OCI-M1 (cell line): ENCODE measurements at places on chromosomes 7 and 10.

DNA sequence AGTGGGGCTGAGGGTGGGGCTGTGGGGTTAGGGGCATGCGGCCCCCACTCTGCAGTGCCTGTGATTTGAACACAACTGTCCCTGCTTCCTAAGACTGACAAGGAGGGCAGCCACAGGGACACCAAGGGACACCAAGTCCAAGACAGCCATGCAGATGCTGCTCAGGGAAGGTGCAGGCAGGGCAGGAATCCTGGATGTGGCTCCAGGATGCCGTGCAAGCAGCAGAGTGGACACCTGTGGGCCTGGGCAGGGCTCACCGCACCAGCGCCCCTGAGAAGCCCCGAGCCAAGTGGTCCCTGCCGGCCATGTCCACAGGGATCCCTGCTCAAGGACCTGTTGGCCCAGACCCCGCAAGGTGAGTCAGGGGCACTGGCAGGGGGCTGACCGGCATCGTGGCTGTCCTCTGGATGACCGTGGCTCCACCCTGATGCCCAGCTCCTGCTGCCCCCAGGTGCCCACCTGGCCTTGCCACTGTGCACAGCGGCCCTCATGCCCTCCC lies 58.5 kb downstream of the STK32C start:
- DNase-seq = no peak

DNA sequence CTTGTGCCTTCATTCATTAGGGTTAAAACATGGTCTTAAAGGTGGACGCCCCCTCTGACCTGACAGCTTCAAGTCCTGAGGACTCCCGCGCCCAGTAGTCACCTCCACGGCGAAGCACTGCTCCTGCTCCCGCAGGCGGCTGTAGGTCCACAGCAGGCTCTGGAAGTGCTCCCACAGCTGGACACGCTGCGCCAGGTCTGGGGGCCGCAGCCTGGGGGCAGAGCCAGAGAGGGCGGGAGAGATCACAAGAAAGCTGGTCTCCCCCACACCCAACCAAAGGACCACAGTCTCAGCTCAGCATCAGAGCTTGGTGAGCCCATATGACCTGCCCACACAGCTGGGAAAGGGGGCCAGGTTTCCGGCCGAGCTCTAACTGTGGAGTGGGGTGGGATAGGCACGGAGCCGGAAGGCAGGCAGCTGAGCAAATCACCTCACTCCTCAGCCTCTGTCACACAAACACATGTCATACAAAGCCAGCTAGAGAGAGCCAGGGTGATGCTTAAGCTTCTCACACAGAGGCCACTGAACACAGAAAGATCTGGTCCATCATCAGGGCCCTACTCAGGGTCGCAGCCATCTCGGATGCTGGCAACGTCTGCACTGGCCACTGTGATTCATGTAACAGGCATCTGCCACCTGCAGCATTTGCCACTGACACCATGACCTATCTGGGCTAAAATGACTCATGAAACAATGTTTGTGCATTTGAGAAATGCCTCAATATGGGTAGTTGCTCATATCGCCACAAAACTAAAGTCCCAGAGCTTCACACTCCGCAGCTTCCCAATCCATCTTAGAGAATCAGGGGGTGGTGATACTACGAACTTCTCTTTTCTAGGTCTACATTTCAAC lies 12.6 kb downstream of the HPS1 start:
- no peak for DNase-seq

DNA sequence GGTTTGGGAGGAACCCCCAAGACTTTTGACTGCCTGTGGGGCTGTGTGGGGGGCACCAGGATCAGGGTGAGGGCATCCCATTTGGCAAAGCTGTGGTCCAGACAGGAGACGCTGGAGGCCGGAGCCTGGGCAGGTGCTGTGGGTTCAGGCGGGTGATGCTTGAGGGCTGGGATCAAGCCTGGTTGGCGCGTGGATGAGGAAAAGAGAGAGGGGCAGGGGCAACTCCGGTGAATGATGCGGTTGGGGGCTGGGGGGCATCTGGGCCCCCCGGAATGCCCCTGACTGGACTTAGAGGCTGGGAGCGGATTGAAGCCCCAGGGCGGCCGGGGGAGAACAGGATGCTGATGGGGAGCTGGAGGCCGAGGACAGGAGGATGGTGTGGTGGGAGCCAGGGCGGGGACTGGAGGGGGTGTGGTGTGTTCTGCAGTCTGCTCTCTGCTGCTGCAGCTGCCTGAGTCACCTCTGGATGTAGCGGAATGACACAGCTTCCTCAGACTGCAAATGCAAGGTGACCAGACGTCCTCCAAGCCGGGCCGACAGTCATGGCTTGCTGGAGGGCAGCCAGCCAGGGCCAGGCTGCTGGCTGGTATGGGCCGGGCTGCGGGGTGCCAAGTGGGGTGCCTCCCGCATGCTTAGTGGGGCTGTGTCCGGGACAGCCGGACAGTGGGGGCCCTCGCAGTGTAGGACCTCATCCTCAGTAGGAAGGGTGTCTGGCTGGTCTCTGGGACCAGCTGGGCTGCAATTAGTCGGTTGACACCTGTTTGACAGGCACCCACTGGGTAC lies 3.2 kb downstream of the MAFK start:
- DNase-seq = no peak

DNA sequence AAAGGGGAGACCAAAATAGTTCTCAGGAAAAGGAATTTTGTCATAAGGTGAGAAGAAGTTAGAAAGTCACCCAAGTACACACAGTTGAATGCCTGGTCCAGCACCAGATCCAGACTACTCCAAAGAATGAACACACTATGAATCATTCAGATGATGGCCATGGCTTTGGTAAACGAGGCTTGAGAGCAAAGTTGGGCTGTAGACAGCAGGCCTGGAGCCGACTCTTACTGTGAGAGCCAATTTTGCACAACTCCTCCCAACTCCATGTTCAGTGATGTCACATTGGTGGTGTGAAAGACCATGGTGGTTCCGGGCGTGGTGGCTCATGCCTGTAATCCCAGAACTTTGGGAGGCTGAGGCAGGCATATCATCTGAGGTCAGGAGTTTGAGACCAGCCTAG lies 131.6 kb downstream of the PKD1L1 start:
- DNase-seq = no peak

GRCh38 chr10:42491801-42492200 lies 146.6 kb downstream of the ZNF33B start:
- no peak for DNase-seq

- DNase-seq = no peak
Observed at GRCh38 chr7:147904219-147904576, 686.4 kb upstream of the C7orf33 start.

DNA sequence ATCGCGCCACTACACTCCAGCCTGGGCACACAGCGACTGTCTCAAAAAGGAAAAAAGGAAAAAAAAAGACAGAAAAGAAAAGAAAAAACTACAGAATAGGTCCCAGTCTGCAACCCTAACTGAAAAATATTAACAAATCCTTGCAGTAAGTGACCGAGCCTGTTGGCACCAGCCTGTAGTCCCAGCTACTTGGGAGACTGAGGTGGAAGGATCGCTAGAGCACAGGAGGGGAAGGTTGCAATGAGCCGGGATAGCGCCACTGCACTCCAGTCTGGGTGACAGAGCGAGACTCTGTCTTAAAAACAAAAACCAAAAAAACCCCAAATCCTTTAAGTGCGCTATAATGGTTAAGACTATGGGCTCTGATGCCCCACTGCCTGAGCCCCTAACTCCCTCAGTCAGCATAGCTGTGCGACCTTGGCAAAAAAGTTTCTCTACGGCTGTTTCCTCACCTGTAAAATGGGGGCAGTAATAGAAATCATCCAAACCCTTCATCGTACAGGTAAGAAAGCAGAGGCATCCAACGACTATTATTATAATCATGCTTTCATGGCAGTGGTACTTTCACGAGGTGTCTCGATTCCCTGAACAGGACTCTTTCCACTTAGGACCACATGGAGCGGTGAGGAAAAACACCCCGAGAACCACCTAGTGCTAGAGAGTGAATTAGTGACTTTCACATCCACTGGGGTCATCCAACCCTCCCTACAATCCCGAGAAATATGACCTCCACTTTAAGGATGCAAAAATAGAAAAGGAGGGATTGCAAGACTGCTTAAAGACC lies 755 bp downstream of the TOMM7 start:
- peak; percentile 14 for DNase-seq

GRCh38 chr7:139125657-139126056 lies 16.1 kb upstream of the ZC3HAV1 start:
- no peak for DNase-seq

GRCh38 chr7:146772601-146773000 lies 656.0 kb downstream of the CNTNAP2 start:
- DNase-seq = peak; percentile 63

DNA sequence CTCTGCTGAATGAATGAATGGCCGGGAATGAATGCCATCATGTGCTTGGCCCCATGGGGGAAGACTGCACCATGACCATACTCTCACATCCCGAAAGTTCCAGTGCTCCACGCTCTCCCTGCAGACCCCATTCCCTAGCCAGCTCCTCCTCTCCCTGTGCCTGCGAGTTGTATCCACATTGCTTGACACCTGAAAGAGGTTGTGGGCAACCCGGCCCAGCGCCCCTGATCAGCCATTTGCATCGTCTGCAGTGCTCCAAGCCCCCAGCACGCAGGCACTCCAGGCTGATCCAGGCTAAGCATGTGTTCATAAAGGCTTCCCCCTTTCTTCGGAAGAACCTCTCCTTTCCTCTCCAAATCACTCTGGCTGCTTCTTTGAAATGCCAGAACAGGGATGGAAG lies 354.4 kb upstream of the MKI67 start:
- no peak for DNase-seq

- DNase-seq = no peak
Observed at GRCh38 chr7:94491410-94491809, 18.2 kb upstream of the CASD1 start.

DNA sequence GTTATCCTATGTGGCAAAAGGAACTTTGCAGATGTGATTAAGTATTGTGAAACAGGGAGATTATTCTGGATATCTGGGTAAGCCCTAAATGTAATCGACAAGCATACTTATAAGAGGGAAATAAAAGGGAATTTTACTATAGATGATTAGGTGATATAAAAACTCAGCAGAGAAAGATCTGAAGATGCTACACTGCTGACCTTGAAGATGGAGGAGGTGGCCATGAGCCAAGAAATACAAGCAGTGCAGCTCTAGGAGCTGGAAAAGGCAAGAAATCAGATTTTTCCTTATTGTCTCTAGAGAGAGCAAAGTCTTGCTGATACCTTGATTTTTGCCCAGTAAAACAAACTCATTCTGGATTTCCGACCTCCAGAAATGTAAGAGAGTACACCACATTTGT lies 67.7 kb downstream of the BRAF start:
- no peak for DNase-seq

GRCh38 chr7:24024276-24025068 lies 259.5 kb upstream of the NPY start:
- DNase-seq = no peak

- DNase-seq = no peak
Observed at GRCh38 chr10:43160921-43161255, 22.6 kb downstream of the CSGALNACT2 start.

DNA sequence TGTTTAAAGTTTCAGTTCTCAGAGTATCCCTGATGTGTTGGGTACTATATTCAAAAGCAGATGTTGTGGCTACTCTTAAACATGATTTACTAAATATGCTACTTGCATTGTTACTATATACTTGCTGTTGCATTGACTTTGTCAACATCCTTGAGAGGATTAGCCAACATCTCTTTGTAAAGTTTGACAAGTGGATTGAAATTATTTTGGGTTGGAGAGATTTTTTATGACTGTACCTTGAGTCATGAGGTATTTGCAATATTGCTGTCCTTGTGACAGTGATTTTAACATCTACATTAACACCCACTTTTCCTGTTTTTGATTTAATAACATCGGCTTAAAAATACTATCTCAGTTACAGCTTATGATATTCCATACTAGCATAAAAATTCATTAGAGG lies 31.9 kb downstream of the MRC1 start:
- no peak for DNase-seq

DNA sequence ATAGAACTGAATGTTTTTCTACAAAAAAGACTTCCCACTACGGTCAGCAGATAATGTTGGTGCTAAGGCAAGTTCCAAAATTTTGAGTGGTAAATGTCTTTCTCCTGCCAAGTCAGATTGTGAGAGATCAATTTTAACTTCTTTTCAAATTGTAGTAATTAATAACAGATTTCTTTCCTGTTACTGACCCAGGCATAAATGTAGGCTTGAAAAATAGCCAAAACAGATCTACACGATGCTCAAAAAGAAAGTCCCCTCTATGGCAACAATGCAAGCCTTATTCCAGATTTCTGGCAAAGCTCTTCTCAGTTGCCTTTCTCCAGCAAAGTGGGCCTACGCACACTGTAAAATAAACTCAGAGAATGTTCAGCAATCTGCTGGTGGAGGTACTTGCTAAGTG lies 641.0 kb upstream of the NRP1 start:
- no peak for DNase-seq

- no peak for DNase-seq
Observed at GRCh38 chr7:149454006-149454405, 6.9 kb downstream of the ZNF777 start.

DNA sequence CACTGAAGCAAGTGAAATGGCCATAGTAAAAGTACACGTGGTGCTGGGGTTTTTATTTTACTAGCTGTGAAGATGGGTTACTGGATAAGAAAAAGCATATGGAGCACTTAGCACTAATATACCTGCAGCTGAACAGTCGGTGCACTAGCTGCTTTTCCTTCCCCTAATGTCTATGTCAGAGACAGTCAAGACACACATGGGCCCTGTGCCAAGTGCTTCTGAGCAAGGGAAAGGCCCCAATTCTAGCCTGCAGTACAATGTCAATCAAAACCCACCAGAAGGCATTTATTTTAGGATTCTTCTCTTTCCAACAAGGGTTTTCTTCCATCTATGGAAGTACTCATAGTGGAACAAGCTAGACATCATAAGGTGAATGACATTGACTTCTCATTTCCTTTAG lies 716.7 kb downstream of the CCSER2 start:
- no peak for DNase-seq

DNA sequence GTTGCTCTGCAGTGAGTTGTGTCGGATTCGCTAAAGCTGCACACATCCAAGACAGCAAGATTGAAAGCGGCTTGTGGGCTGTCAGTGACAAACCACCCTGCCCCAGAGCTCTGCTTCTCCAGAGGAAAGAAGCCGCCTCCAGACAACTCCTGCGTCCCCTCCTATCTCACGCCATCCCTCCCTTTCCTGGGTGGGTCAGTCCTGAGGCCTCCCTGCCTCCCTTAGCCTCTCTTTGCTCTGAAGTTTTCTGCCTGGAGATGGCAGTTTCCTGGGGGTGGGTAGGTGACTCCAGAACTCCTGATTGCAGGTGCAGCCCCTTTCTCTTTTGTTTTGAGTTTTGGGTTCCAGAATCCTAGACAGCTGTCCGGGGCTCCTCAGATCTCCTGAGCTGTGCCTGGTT lies 78.7 kb downstream of the EMX2 start:
- DNase-seq = no peak

- DNase-seq = no peak
Observed at GRCh38 chr7:21092766-21093702, 306.3 kb upstream of the SP8 start.

DNA sequence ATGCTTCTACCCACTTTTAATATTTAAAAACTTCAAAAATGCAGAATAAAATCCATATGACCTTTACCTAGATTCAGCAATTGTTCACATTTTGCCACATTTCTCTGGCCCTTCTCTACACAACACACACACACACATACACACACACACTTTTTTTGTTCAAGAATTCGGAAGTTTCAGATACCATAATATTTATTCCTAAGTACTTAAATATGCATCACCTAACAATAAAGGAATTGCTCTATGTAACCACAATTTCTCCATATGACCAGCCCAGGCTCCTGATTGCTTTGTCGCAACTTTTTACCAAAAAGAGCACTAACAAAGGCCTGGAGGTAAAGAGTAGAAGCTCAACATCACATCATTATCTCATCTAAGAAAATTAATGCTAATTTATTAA lies 106.6 kb downstream of the FAS start:
- no peak for DNase-seq

GRCh38 chr10:50615658-50616057 lies 8.1 kb downstream of the SGMS1 start:
- no peak for DNase-seq

- DNase-seq = no peak
Observed at GRCh38 chr10:97779975-97780374, 8.2 kb upstream of the SFRP5 start.
